ENCODE measurements at places on chromosomes 11 and 22. TPM values are rescaled to one million over a fixed set of nuclear protein-coding genes. Genes with fewer than 3 reads are reported as not detected.

The MYEOV gene
- not detected for total RNA-seq

The ILK gene
- 139 TPM for total RNA-seq

The PHLDA2 gene
- total RNA-seq, result 1.7 TPM

The C11orf87 gene
- total RNA-seq, result 0.05 TPM

The OR6A2 gene
- total RNA-seq, result not detected

The ACCS gene
- 10.7 TPM for total RNA-seq

All from myocyte (in vitro differentiated cells).